Fibroblast of skin of left biceps (primary cell): ENCODE measurements at places on chromosomes 7 and 10.

- no peak for DNase-seq
Measured at GRCh38 chr10:44020322-44021111, 364.4 kb downstream of the CXCL12 start.

GRCh38 chr10:119286983-119287633 is 79.7 kb downstream of the GRK5 start:
- DNase-seq, result no peak

DNA sequence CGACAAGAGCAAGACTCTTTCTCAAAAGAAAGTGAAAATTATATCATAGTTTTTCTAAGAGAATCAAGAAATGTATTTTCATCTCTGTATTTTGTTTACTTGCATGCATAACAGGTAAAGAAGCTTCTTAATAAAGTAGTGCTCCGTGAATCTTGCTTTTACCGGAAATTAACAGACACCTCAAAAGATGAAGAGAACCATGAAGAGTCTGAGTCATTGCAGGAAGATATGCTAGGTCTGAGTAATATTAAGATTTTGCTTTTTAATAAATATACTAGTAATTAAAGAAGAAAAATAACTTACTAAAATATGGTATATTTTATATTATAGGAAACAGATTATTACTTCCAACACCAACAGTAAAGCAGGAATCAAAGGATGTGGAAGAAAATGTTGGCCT is 39.5 kb upstream of the STOX1 start:
- DNase-seq, result no peak

DNA sequence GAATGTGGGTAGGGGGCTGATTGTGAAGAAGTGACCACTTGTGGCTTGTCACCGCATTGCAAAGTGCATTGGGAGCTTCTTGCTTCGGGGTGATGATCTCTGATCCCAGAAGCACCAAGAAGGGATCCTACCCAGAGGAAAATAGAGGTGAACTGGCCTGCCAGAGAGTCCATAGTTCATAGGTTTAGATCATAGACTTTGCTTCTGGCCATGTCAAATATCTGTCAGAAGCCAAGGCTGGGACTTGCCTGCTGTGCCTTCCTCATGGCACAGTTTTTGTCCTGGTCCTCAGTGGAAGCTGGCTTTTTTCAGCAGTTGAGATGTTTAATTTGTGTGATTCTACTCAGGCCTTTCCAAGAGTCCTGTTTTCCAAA is 1.1 kb downstream of the ZSWIM8 start:
- no peak for DNase-seq

DNA sequence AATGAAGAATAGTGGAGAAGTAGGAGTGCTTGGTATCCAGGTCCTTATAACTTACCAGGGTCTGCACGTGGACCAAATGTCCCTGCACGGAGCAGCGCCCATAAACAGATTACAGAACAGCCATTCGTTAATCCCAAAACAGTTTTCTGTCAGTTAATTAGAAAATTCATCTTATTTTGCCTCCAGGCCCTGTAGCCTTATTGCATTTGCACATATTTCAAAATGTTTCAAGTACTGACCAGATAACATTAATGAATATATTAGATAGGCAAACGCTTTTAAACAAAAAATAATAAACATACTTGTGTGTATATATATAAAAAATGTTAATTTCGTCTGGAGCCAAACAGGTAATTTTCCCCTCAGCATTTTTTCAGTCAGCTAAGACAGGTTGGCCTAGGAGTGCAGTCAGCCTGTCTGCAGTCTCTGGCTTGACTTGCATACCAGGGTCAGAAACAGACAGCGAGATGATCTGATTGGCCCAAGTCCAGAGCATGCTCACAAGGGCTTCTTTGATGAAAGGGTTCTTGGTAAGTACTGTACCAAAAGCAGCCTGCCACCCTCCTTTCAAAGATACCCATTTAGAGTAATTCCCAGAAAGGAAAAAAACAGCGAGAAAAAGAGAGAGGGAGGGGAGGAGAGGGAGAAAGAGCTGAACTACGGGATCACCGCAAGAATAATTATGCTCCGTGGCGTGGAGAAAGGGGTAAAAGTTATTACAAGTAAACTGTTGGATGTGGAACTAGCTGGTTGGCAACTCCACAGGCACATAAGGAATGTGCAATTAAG is 194.4 kb upstream of the TCF7L2 start:
- no peak for DNase-seq

- DNase-seq, result peak; percentile 12
Measured at GRCh38 chr10:132528064-132528691, 9.4 kb upstream of the INPP5A start.

GRCh38 chr7:4074994-4075393 is 607.1 kb upstream of the FOXK1 start:
- DNase-seq, result no peak

DNA sequence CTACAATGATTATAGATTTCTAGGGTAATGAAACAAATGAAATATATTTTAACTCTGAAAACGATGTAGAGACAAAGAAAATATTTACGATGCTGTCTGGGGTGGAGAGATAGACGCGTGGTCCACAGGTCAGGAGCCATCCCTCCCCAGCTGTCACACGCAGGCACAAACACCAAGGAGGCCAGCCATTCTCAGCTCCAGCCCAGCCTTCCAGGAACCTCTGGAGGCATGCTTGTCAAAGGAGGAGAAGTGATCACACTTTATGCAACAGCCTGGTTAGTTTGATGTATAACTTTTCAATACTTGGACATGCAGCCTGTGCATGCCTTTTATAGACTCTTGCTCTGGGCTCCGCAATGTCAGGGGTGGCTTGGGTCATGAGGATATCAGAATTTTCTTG is 391.5 kb upstream of the MGMT start:
- DNase-seq, result no peak
